Smooth muscle cell of trachea (primary cell): ENCODE measurements at places on chromosomes 6 and 20. TPM values are rescaled to one million over a fixed set of nuclear protein-coding genes. Genes with fewer than 3 reads are reported as not detected.

The LRRC73 gene
- 0.15 and 0.50 TPM in 2 replicates for total RNA-seq

The TDRD6 gene
- 0.15 and 0.17 TPM in 2 replicates for total RNA-seq

The MCCD1 gene
- total RNA-seq, result not detected in 2 replicates

The NFATC2 gene
- total RNA-seq, result under 0.01 and 0.17 TPM in 2 replicates

The TEAD3 gene
- 12.9 and 13.5 TPM in 2 replicates for total RNA-seq
